ENCODE measurements at places on chromosomes 5 and 9.

GRCh38 chr5:108523360-108523759 lies 141.5 kb upstream of the FBXL17 start:
- DNase-seq, result peak; percentile 5

DNA sequence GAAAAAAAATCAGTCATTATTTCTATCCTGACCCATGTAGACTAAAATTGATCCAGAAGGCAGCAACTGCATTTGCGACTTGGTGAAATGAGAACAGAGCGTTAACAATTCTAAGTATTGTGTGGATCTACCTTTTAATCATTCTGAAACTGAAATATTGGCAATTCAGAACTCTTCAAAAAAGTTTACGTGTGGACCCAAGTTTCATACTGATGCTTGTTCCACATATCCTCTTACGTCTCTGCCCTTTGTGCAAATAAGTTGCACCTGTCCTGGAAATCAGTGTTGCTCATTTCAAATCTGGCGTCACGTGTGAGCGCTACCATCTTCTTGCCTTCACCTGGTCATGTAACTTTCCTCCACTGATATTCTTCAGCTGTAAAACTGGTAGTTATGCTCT lies 74.7 kb downstream of the NTRK2 start:
- no peak for DNase-seq

DNA sequence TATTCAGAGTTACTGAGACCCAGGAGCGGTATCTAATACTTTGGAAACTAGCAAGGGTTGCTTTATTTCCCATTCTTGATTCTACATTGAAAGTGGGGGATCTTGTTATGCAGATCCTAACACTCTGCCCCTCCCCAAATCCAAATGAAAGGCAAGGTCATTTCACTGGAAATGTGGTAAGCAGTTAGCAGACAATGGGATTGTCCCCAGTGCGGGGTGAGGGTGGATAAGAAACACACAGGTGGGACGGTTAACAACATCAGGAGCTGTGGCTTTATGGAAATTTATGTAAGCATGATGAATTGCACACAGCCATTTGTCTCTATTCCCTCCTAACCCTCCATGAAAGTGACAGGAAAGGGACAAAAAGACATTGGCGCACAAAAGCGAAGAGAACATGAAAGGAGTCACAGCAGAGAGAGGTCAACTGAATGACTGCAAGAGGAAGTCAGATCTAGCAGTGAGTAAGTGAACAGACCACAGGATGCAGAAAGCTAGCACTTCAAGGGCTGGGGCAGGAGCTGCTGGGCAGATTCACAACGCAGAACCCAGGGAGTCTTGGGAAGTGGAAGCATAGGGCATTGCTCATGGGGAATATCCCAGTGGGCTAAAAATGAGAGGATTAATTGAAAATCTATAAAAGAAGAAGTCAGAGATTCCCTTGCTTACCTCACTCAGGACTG lies 184.4 kb downstream of the HSD17B3 start:
- peak; percentile 59 for DNase-seq

- peak; percentile 10 for DNase-seq
Observed at GRCh38 chr5:1468247-1468612, 23.0 kb upstream of the SLC6A3 start.

DNA sequence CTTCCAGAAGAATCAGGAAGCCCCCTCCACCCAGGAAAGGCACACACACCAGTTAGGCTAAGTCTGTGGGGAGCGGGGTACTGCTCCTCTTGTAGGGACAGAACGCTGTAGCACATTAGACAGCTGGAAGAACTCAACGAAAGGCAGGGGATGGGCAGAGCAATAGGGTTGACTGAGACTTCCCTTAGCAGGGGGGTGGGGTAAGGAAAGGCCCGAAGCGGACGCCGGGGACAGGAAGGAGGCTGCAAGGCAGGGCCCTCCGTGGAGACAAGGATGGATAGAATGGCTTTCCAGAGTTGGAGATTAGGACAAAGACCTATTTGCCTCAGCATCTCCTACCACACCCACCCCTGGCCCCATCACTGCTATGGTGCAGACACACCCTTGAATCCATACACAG lies 14.3 kb downstream of the CNTFR start:
- no peak for DNase-seq

DNA sequence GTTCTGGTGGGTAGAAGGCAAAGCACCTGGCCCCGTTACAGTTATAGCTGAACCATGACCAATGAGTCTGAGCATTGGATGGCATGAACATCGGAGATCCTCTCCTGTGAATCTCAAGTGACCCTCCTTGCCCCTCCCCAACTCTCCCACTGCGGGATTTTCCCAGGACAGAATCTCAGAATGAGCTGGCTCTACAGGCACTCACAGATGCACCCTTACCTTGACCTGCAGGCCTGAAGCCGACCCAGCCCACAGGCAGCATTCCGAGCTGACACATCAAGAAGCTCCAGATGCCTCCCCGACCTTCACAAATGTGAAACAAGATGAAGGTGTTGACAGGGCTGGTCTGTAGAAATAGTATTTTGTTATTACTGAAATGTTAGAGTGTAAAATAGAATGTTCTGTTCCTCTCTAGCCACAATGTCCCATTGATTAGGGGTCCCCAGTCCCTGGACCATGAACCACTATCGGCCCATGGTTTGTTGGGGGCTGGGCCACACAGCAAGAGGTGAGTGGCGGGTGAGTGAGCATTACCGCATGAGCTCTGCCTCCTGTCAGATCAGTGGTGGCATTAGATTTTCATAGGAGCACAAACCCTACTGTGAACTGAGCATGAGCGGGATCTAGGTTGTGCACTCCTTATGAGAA lies 263.4 kb downstream of the AUH start:
- DNase-seq, result no peak
